ENCODE measurements at places on chromosomes 6 and 20.

GRCh38 chr6:160005861-160006540 lies 37.1 kb downstream of the IGF2R start:
- no peak for DNase-seq

GRCh38 chr6:3797231-3798054 lies 45.9 kb upstream of the PXDC1 start:
- DNase-seq = no peak

DNA sequence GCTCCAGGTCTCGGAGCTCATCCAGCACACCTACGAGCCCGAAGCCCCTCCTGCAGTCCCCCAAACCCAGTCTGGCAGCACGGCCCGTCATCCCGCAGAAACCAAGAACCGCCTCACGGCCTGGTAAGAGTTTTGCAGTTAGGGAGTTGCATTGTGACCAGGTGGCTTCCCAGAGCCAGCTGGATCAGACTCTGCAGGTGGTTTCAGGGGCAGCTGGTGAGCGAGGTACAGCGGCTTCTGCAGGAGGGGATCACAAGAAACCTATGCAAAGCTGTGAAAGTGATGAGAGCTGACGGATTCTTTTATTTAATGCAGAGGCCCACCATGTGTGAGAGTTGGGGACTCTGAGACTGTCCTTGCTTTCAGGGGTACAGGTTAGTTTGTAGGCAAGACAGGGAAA lies 45.9 kb upstream of the SCGN start:
- DNase-seq = no peak

DNA sequence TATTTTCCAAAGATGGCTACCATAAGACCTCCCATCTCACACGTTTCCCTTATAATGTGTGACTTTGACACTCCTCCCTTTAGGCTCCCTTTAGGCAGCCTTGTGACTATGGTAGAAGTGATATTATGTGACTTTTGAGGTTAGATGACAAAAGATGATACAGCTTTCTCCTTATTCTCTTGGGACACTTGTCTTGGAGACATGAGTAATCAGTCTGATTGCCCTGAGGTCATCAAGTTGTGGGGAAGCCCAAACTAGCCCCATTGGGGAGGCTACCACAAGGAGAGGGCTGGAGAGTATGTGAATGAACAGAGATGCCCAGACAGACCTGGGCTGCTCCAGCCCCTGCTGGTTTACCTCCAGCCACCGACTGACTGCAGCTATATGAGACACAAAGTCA lies 10.6 kb upstream of the DLK2 start:
- DNase-seq = no peak

DNA sequence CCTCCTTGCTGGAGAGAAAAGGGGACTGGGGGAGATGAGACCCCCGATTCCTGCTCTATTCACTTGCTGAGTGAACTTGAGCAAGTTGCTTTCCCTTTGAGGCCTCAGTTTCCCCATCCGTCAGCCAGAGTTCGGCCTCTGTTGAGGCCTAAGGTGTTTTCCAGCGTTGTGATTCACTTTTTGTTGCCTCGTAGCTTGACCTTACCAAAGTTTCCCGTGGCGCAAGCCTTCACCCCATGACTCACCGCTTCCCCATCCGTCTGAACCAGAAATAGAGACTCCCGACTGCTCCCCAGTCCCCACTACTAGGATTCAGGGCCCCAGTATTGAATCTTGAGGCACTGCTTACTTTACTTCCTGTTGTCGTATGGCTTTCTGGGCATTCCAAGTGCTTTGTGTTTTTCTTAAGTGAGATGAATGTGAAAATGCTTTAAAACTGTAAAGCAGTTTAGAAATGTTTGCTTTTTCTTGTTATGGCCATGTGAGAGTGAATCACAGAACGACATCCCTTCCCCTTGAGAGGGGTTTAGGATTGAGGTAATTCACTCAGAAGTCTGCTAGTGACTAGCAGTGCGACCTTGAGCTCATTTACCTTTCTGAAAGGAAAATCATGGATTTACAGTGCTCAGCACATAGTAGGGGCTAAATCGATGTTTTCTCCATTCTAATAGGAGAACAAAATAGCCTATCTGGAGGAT lies 1.2 kb downstream of the CHMP4B start:
- DNase-seq = no peak

DNA sequence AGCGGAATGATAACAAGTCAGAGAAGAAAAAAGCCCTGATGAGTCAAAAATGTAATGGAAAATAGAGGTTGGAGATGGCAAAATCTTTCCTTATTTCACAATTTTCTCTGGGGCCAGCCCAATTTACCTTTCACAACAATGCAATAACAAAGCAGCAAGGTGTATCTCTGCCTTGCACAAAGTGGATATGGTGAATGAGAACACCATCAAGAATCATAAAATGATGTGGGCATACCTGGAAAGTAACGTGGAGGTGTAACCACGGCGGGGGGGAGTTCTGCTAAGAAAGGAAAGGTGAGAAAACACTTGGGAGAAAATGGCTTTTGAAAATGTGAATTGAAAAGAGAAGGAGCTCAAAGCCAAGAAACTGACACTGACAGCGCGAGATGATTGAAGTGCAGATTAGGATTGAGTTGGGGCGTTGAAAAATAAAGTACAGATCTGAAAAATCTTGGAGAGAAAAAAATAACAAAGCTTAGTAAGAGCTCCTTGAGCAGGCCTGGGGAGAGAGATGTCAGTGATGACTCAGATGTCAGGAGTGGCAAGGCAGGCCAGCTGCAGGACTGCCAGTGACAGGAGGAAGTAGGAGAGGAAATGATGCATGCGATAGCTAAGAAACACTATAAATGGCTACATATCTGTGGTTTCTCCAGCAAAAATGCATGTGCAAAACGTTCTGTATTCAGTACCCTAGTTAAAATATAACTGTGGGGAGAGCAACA lies 26.2 kb downstream of the ARHGAP18 start:
- peak; percentile 47 for DNase-seq

- DNase-seq = no peak
These were observed 336.2 kb downstream of the FOXA2 start for GRCh38 chr20:22248051-22248667.

DNA sequence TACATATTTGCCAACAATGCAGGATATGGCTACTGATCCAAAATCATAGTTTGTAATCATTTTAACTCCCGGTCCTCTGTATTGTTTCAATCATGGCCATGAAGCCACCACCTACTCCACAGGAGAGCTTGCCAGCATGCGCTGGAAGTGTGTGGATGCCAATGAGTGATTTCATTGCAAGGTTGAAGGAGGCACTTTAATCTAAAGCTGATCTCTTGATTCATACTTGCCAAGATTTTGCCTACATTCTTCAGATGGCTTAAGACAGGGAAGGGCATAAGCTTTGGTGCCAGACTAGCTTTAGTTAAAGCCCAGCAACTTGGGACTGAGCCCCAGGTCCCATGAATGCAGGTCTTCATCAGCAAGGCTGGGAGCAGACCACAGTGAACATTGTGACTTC lies 58.8 kb downstream of the TPD52L1 start:
- DNase-seq = no peak

DNA sequence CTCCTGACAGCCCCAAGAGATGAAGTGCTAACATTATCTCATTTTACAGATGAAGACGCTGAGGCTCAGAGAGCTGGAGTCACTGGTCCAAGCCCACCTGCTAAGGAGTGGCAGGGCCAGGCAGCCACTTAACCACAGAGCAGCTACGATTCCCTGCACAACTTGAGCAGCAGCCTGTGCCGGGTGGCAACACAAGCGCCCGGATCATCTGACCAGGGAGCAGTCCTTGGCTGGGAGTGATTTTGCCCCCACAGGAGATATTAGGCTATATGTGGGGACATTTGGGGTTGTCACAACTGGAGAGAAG lies 93.2 kb upstream of the PTPN1 start:
- no peak for DNase-seq

DNA sequence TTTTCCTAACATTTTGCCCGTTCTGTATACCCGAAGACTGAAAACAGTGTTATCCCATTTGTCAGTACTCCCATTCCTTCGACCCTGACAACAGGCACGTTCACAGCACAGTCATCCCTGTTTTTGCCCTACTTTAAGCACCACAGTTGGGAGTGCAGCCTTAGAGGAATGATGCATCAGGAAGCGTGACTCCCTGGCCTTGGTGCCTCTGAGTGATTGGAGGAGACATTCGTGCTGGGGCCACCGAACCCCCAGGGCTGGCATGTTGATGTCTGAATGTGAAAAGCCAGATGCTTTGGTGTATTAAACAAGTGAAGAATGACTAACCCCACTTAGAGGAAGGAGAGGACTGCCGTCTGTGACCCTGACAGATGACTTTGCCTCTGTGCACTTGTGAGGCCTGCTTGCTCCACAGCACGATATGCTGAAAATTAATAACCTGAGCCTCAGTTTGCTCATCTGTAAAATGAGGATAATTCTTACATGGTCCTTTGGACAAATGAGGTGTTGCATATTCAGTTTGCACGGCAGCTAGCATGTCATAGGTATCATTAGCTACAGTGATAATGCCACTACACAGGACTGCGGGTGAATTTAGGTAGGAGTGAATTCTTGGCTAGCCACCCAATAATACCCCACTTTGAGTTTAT lies 36.0 kb downstream of the STK35 start:
- no peak for DNase-seq

- DNase-seq = no peak
These were observed 4.1 kb downstream of the ADGRB3 start for GRCh38 chr6:68639211-68639610.

- no peak for DNase-seq
These were observed 84.7 kb upstream of the SCP2D1 start for GRCh38 chr20:18728870-18729224.

GRCh38 chr20:48945840-48946514 lies 24.5 kb downstream of the ARFGEF2 start:
- DNase-seq = no peak

- no peak for DNase-seq
These were observed 27.7 kb upstream of the DTNBP1 start for GRCh38 chr6:15690510-15690909.

DNA sequence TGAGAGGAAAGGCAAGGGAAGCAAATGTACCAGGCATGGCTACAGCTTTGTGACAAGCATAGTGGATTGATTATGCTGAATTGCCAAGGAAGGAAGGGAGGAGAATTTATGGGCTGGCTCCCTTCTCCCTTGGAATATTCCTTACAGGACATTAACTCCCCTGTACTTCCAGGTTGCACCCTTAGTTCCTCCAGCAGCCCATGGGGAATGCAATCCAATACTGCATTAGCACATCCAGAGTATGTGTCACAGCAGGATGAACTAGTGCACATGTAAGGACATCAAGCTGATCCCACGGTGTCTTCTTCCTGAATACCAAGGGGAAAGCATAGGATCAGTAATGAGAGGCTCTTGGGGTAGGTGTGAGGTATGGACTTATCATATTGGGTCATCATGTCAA lies 390.7 kb upstream of the POU3F2 start:
- DNase-seq = no peak

DNA sequence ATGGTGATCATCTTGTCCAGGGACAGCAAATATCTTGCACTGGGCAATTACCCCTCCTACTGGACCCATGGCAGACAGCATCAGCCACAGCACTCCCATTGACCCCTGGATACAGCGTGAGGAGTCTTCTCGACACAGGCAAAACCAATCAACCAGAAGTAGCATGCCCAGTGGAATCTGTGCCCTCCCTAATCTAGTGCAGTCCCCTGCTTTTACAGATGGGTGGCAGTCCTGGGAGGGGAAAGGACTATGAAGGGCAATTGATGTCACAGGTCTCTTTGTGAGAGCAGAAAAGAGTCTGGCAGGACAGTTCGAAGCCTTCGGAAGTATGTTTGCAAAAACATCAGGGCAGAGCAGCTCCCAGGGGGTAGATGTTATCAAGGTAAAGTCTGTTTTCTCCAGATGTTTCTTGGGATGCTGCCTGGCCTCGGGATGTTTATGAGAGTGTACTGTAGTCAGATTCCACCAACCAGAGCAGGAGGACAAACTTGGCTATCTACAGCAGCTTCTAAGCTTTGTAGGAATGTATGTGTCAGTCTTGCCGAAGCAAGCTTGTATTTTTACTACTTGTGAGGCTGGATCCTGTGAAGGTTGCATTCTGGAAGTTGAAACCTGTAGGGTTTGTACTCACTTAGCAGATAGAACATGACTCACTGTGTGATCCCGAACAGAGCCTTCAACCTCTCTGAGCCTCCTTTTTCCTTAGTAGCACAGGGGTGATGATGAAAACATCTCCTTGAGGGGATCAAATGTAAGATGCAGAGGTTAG lies 63.0 kb upstream of the MYL9 start:
- DNase-seq = no peak

GRCh38 chr20:22771706-22772105 lies 187.3 kb upstream of the FOXA2 start:
- DNase-seq = no peak

GRCh38 chr20:23153696-23154341 lies 67.7 kb upstream of the CD93 start:
- no peak for DNase-seq

- no peak for DNase-seq
These were observed 675.7 kb upstream of the AGPAT4 start for GRCh38 chr6:161949531-161949930.

GRCh38 chr20:31739550-31739977 lies 474 bp downstream of the TPX2 start:
- DNase-seq = no peak

DNA sequence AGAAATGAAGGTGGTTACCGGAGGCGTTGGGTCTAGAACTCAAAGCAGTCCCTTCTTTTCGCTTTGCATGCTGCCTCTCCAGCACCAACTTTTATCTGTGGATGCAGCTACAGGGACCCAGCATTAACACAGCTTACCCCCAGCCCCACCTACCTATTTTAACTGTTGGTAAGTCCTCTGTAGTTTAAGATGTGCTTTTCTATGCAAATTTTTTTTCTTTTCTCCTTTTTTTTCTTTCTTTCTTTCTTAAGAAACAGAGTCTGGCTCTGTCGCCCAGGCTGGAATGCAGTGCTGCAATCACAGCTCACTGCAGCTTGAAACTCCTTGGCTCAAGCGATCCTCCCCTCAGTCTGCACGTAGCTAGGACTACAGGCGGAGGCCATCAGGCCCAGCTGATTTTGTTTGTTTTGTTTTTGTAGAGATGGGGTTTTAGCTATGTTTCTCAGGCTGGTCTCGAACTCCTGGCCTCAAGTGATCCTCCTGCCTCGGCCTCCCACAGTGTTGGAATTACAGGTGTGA lies 6.5 kb upstream of the USP45 start:
- DNase-seq = no peak

GRCh38 chr6:10259671-10260070 lies 155.2 kb downstream of the TFAP2A start:
- no peak for DNase-seq

- DNase-seq = no peak
These were observed 338.9 kb downstream of the ESR1 start for GRCh38 chr6:152146385-152146784.

DNA sequence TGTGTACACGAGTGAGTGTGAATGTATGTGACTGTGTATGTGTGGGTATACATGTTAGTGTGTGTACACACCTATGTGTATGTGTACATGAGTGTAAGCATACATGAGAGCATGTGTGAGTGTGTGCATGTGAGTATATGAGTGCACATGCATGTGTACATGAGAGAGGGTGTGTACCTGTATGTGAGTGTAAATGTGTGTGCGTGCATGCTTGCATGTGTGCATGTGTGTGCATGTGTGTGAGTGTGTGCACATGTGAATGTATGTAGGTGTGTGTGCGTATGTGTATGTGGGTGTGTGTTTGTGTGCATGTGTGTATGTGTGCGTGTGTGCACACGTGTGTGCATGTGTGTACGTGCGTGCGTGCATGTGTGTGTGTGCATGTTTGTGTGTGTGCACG lies 183.4 kb downstream of the BMP7 start:
- no peak for DNase-seq

- no peak for DNase-seq
These were observed 18.7 kb downstream of the TFEB start for GRCh38 chr6:41716516-41717391.
